Muscle of leg (tissue), 16 donors: ENCODE measurements at places on chromosomes 16 and 17.

DNA sequence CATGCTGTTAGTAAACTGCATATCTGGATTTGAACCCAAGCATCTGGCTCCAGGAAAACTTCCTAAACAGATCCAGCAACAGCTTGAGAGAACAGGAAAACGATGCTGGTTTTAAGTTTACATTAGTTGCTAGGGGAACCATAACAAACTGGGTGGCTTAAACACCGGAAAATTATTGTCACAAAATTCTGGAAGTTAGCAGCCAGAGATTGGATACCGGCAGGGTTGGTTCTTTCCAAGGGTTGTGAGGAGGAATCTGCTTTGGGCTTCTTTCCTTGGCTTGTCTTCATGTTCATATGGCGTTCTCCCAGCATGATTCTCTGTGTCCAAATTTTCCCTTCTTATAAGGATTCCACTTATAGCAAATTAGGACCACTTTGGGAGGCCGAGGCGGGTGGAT, 276.9 kb upstream of the TOM1L1 start:
- peak; percentile 84 for DNase-seq

DNA sequence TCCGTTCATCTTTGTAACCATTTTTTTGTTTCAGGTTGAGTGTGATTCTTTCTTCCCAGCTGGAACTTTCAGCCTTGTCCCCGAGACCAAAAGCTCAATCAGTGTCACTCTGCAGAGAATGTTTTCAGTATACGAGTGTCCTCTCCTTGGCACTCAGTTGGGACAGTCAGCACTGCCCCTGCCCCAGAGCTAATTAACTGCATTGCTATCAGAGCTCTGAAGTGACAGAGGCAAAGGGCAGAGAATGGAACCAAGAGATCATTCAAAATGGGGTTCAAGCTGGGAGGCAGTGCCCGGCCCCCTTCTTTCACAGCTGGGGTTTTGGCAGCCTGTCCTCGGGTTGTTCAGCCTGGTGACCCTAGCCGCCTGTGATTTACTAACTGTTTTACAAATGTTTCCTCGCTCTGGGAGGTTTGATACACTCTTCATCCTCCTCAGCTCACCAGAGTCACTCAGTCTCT, 195.9 kb upstream of the TBX2 start:
- no peak for DNase-seq

- DNase-seq: peak; percentile 83
These were observed 146.7 kb upstream of the SHISA6 start for GRCh38 chr17:11094331-11094730.

GRCh38 chr16:75566040-75566757, at the start of gene GABARAPL2:
Gene GABARAPL2 (plus strand): TSS chr16:75566379. CDS start chr16:75566487, 108 bp downstream.
- peak; percentile 89 for DNase-seq
